ENCODE measurements at places on chromosomes 11 and 22.
A peak's percentile ranks its signal among the peaks of the same experiment; 100 is the strongest.

GRCh38 chr11:66561178-66561974, 7.0 kb downstream of the CTSF start:
- DNase-seq: no peak

DNA sequence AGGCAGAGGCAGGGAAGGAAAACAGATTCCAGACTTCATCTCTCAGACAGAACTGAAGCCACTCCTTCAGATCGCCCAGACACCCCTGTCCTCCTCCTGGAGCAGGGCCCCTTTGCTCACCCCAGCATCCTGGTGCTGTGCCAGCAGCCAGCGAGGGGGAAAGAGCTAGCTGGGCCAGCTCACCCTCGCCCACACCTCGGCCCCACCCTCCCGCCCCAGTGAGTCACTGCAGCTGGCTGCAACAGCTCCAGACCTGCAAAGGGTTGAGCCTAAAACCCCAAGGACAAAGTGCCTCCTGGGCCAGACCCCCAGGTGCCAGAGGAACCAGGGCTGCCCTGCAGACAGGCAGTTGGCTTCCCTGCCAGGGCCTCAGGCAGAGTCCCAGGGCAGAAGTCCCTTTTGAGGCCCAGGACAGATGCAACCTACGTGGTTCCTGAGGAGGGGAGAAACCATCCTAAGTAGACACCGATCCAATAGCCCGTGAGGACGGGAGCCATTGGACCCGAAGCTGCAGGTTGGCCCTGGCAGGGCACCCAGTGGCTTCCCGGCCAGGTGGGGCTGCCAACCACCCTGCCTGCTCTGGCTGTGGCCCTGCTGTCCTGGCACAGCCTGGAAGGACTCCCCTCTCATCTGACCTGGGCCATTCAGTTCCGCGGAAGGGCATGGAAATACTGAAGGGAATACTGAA, 7.2 kb downstream of the AHNAK start:
- peak; percentile 51 for DNase-seq

- no peak for DNase-seq
Measured at GRCh38 chr11:46635557-46636139, 18.3 kb downstream of the ATG13 start.

DNA sequence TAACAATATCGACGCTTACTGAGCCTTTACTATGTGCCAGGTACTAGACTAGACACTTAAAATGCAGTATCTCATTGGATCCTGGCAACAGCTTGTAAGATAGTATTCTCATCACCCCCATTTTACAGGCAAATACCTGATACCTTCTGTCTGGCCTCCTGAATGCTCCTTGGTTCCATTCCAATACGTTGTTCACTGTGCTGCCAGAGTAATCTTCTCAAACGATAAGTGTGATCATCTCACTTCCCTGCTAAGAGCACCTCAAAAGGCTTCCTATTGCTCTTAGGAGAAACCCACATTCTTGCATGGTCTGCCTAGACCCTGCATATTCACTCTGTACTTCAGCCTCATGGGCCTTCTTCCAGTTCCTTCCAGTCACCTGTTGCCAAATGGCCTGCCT, 1.3 kb upstream of the NRIP3 start:
- DNase-seq: no peak
